ENCODE measurements at places on chromosomes 13 and 19.

- no peak for DNase-seq
Measured at GRCh38 chr19:32350471-32350865, 5.1 kb downstream of the ZNF507 start.

GRCh38 chr19:45629704-45630103 is 9.5 kb downstream of the EML2 start:
- DNase-seq, result peak; percentile 16

GRCh38 chr19:6828306-6828697 is 55.8 kb downstream of the VAV1 start:
- DNase-seq, result no peak

GRCh38 chr19:29560313-29561075 is 34.7 kb downstream of the VSTM2B start:
- DNase-seq, result no peak

DNA sequence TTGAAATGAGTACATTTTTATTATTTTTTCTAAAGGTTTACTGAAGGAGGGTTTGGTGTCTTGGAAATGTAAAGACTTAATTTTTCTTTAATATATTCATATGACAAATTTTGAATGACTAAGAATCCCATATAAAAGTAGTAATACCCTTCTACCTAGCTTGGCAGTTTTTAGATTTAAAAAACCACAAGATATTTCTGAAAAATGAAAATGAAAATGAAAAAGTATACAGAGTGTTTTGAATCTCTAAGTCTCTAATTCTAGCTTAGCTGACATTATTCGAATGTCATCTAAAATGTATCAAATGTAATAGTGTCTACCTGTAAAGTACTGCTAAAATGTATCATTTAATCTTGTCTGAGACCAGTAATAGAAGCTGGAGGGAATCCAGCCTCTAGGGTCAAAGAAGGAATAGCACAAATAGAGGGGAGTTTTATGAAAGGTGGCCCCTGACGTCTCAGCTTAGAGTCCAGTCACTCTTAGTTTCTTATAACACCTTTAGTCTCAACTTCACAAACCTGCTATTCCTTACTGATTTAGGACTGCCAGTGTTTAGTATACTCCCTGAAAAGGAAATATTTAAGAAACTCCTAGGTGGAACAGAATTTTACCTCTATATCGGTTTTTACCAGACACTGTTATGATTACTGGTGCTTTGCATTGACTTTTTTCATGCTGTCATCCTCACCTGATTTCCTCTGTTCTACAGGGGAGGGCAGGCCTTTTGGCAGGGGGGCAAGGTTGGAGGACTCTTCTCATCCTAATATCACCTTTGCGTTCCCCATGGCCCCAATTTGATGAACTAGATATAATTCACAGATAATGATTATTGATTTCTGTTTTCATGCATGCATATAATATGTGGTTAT is 16.2 kb upstream of the MIR17HG start:
- no peak for DNase-seq

GRCh38 chr13:100594255-100594654 is 5.7 kb upstream of the GGACT start:
- no peak for DNase-seq

GRCh38 chr13:24166561-24166960 is 6.0 kb downstream of the SPATA13 start:
- no peak for DNase-seq

GRCh38 chr13:67048084-67048820 is 181.9 kb downstream of the PCDH9 start:
- DNase-seq, result no peak

DNA sequence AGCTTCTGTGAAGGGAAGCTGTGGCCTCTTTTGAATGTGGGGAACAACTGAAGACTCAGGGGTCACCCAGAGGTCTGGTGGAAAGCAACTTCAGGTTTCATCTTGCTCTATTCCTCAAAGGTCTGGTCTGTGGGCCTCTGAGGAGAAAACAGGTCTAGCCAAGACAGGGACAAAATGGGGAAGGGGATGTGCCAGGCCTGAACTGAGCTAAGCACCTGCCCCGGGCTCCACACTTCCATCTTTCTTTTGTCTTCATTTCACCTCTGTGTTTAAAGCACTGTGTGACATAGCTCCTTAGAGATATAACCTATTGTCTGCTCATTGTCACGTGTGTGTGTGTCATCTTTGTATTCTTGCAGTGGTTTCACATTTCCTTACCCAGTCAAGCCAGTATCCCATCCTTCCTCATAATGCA is 19.9 kb upstream of the GDF15 start:
- DNase-seq, result no peak

DNA sequence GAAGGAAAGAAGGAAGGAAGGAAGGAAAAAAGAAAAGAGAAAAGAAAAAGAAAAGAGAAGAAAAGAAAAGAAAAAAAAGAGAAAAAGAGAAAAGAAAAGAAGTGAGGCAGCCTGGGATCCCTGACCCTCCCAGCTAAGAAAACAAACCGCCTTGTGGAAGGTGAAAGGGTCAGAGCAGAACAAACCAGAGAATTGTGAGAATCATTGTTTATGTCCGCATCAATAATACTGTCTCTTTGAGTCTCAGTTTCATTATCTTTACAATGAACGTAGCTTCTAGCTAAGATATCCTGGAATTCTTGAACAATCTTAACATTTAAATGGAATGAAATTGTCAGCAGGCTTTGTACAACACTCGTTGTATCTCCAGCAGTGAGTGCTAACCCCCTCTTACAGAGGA is 66.4 kb upstream of the SERP2 start:
- DNase-seq, result no peak

GRCh38 chr13:36531746-36532486 is 99.6 kb downstream of the CCNA1 start:
- no peak for DNase-seq
